ENCODE measurements at places on chromosomes 6 and 20.
A peak's percentile ranks its signal among the peaks of the same experiment; 100 is the strongest.

- no peak for DNase-seq
These were observed 11.9 kb upstream of the CNR1 start for GRCh38 chr6:88177961-88178464.

DNA sequence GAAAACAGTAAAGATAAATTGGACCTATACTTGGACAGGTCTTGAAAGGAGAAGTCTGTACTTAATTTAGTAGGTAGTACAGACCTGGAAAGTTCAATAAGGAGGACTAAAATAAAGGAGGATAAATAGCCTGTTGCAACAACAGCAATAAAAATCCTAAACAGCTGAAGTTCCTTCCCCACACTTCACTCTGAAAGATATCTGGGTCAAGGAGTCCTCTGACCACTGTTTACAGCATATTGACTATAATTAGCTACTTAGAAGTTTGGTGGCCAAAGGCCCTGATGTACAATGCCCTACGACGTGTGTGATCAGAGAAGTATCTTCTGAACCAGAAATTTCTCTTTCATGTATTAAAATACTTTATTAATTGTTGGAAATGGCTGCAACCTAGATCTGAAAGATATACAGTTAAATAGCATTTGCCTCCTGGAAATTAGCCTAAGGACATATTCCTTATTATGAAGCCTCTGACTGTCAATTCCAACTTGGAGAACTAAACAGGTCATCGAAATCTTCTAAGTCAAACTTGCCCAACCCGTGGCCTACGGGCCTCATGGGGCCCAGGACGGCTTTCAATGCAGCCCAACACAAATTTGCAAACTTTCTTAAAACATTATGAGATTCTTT is 82.8 kb downstream of the KIF13A start:
- no peak for DNase-seq

DNA sequence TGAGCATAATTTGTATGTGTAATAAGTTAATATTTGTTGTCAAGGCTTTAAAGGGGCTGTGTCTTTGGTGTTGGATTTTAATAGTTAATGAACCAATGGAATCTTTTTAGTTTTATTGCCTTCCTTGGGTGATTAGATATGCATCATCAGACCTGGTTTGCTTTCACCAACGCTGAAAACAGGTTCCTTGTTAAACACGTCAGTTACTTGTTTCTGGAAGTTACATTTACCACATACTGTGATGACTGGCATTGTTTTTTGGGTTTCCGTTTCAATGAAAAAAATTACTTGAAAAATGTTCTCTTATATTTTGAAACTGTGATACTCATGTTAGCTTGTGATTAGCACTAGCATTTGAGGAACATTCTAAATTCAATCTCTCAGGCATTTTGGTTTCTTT is 58.6 kb upstream of the RNF144B start:
- DNase-seq: no peak

- peak; percentile 81 for DNase-seq
These were observed 4.6 kb downstream of the TP53TG5 start for GRCh38 chr20:45373353-45374100.

DNA sequence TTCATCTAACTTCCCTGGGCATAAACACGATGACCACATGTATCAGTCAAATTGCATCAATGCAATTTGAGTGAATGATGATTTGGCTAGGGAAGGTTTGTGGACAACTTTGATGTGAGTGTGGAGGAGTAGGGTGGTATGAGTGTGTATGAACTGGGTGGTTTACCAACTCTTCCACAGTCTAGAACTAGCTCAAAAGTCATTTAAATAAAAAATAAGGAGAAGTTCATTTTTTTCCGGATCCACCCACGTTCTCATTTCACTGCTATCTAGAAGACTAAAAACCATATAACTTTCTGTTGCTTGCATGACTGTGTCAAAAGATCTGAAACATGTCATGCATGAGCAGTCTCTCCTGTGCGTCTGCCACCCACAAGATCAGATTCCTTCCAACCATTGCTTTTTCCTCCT is 23.6 kb downstream of the SLC35D3 start:
- no peak for DNase-seq

GRCh38 chr6:132954936-132955335 is 140.6 kb downstream of the RPS12 start:
- no peak for DNase-seq

DNA sequence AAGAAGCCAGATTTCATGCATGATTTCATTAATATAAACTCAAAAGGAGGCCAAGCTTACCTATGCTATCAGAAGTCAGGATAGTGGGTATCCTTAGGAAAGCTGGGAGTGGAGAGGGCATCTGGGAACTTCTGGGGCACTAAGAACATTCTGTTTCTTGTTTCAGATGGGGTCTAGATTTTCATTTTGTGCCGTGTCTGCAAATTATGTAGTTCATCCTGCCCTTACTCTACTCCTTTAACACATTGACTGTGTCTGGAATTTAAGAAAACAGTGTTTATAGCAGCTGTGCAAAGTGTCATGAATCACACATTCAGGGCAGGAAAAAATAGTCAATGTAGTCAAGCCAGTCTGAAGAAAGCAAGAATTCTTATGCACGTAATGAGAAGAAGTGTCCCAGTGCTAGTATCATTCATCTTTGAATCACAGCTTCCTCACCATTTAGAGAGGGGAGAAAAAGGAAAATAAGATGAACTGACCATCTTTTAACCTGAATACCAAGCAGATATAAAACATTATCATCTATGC is 11.6 kb upstream of the SPTLC3 start:
- DNase-seq: no peak

DNA sequence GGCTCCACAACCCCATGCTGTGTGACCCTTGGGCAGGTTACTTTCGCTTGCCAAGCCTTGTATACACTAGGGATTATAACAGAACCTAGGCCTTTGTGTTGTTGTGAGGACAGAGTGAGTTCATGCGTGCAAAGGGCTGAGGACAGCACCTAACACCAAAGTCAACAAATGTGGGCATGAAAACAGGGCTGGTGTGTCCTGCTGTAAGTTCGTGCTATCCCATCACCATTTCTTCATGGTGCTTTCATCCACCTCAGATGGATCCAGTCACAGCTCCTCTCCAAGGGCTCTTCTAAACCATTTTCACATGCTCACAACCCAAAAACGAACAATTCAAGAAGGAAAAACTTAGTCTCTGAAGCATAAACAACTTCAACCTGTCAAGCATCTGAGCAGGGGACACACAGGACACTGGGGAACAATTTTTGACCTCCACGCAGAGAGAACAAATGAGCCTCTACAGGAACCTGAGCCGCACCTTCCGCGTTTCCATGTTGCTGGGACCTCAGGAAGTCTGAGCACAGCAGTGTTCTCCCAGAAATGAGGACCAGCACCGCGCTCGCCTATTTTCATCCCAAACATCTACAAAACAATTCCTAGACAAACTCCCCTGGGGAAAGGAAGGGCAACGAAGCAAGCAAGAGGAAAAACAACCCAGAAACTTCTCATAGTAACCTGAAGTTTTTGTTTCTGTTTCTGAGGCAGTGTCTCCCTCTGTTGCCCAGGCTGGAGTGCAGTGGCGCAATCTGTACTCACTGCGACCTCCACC is 3.1 kb downstream of the LRP11 start:
- DNase-seq: no peak

DNA sequence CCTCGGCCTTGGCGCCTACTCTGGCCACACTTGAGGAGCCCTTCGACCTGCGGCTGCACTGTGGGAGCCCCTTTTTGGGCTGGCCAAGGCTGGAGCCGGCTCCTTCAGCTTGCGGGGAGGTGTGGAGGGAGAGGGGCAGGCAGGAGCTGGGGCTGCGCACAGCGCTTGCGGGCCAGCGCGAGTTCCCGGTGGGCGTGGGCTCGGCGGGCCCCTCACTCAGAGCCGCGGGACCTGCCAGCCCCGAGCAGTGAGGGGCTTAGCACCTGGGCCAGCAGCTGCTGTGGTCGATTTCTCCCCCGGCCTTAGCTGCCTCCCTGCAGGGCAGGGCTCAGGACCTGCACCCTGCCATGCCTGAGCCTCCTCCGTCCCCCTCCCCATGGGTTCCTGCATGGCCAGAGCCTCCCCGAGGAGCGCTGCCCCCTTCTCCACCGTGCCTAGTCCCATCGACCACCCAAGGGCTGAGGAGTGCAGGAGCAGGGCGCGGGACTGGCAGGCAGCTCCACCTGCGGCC is 136.8 kb downstream of the EPHA7 start:
- no peak for DNase-seq

GRCh38 chr6:149289192-149289781 is 28.2 kb upstream of the TAB2 start:
- no peak for DNase-seq

DNA sequence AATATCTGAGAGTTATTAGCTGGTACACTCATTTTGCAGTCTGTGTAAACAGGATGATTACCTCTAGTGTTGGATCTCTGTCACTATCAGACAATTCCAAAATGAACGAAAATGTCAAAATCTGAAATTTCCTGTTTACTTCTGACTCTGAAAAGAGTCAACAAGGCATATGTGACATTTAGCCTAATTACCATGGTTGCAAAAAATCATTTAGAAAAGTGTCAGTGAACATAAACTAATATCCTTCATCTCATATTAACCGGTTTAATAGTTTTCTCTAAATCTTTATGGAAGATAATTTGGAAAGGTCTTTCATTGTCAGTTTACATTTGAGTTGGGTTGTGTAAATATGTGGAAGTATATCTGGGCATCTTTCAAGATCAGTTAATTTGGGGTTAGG is 431.8 kb upstream of the HSF2 start:
- no peak for DNase-seq

DNA sequence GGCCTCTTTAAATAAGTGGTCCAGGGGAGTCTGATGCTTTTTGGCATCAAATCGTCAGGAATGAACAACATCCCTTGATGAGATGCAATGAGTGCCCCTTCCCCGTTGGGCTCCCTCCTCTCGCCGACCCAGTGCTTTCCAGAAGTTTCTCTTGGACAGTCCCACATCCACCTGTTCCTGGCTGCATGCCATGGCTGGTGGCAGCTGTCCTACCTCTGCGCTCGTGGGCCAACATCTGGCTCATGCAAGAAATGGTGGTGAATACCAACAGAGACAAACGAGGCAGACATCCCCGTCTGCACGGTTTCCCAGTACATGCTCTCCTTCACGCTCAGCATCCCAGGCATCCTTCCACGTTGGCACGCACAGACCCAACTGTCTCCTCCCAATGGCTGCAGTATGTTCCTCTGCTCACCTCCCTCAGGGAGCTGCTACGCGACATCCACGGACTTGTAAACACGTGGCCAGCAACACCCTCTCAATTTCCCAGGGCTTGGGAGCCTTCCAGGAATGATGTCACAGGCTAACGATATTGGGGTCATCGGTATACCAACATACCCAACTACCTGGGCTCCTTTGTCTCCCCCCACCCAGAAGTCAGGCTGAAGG is 37.5 kb downstream of the PPP1R3G start:
- DNase-seq: no peak

- no peak for DNase-seq
These were observed 22.7 kb upstream of the SNTA1 start for GRCh38 chr20:33466303-33466646.

DNA sequence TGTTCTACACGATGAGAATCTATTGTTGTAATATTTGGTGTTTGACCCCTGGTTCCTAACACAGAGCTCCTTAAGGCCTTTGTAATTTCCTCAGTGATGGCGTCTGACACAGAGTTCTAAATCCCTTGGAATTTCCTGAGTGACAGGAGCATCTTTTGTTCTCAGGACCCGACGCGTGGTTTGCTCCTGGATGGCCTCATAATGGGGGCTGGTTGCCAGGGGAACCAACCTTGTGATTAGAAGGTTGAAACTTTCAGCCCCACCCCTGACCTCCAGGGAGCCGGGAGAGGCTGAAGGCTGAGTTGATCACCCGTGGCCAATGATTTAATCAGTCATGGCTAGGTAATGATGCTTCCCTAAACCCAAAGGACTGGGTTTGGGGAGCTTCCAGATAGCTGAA is 20.5 kb upstream of the ZNF133 start:
- no peak for DNase-seq

DNA sequence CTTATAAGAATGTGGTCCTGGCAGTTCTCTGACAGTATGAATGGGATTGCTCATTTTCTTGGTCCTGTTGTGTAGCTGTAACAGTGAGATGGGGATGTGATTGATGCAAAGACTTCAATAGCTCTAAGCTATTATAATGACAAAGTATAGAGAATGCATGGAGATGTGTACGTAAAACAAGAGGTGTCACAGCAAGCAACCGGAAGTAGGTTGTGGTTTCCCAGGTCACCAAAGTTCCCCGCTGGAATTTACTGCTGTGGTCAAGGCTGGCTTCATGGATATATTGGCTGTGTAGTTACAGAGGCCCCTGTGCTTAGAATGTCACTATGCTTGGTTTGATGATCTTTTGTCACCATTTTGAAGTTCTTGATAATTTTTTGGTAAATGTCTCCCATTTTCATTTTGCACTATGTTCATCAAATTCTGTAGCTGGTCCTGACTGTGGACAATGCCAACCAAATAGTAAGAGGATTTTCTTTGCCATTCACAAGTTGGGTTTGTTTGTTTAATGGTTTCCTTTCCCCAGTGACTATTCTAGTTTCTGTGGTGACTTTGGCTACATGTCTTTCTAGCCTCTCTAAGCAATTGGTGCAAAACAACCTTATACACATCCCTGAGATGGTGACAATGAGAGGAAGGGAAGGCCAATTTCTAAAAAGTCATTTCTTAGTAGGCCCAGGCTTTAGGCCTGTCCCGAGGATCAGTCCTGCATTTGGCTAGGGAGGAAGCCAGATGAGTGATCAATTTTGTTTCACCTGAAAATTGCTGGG is 10.5 kb downstream of the DNAH8 start:
- DNase-seq: no peak

GRCh38 chr6:130162421-130162820 is 60.3 kb downstream of the SAMD3 start:
- DNase-seq: no peak

- no peak for DNase-seq
These were observed 82.4 kb downstream of the ZNF292 start for GRCh38 chr6:87237804-87238203.

DNA sequence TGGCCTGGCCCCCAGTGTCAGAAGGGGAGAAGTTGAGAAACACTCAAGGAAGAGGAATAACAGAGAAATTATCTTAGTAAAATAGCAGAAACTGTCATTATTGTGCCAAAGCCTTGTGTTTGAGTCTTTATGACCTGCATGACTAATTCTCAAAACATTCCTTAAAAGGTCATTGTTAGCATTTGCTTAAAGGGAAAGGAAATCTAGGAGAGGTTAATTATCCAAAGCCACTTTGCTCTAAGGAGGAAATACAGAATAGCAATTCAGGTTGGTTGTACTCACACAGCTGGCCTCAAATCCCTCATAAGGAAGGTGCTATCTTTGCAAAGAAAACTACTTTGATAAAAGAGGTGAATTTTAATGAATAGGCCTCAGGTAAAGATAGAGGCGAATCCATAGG is 516.7 kb downstream of the CBLN4 start:
- DNase-seq: no peak

- no peak for DNase-seq
These were observed 34.1 kb downstream of the EZR start for GRCh38 chr6:158785036-158785435.

GRCh38 chr20:62496568-62497218 is 20.9 kb upstream of the GATA5 start:
- DNase-seq: no peak

- no peak for DNase-seq
These were observed 62.3 kb downstream of the PDE7B start for GRCh38 chr6:135913785-135914184.

GRCh38 chr20:20611167-20611566 is 101.3 kb downstream of the RALGAPA2 start:
- DNase-seq: no peak

All from stimulated activated CD8-positive, alpha-beta memory T cell treated with anti-CD3 and anti-CD28 coated beads, Interleukin-7, amount 100 ng/mL, for 4 hours (primary cell).